Skeletal muscle cell (primary cell): ENCODE measurements at places on chromosomes 2 and 18.

- DNase-seq = no peak
Observed at GRCh38 chr2:242040681-242041080, 171.2 kb downstream of the RTP5 start.

- DNase-seq = peak; percentile 36
Observed at GRCh38 chr2:45889053-45889452, 237.6 kb downstream of the PRKCE start.

- no peak for DNase-seq
Observed at GRCh38 chr2:190840569-190841172, 40.0 kb upstream of the GLS start.

DNA sequence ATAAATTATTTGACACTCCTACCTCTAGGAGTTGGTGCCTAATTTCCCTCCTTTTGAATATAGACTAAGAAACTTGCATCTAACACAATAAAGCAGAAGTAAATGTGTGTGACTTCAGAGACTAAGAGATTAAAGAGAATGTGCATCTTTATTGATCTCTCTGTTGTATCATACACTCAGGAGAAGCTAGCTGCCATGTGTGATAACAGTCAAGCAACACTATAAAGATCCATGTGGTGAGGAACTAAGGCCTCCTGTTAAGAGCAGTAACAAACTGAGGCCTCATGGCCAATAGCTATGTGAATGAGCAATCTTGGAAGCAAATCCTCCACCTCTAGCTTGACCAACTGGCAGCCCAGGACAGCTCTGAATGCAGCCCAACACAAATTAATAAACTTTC lies 3.4 kb downstream of the FANCL start:
- DNase-seq = no peak

DNA sequence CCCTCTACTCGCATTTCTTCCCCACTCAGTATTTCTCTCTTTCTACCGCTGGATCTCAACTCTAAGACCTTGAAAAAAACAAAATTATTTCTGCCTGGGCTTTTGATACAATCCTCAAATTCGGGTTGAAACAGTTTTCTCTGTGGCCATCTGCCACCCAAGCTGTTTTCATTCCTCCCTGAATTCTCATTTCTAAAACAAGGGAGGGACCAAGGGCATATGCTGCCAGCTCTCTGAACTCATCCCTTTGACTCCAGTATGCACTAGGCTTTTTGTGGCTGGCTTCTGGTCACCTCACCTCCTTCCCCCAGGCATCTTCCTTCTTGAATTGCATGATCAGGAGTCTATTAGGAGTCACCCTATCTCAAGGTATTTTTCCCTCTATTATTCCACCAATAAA lies 49.5 kb downstream of the CCDC148 start:
- DNase-seq = no peak

GRCh38 chr2:182831921-182832320 lies 34.5 kb downstream of the FRZB start:
- DNase-seq = no peak

GRCh38 chr2:72144632-72145288 lies 2.9 kb downstream of the CYP26B1 start:
- DNase-seq = no peak

GRCh38 chr2:210309548-210310233 lies 5.3 kb downstream of the MYL1 start:
- DNase-seq = no peak

DNA sequence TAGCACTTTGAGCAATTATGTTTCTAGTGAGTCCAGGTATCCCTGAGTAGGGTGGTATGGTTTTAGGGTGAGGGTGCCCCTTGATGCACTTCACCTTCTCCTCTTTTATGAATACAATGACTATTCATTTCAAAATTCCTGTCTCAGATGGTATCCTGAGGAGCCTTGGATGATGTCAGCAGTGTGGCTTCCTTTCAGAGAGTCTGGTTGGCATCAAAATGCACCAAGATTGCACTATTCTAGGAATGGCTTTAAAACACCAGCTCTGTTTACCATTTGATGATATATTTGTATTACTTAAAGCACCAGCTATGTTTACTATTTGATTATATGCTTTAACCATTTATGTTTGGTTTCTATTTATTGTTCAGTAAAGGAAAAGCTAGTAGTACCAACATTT lies 141.0 kb downstream of the FMNL2 start:
- DNase-seq = no peak

GRCh38 chr18:3454365-3455089 lies 4.6 kb downstream of the TGIF1 start:
- DNase-seq = no peak

- DNase-seq = no peak
Observed at GRCh38 chr2:156164091-156164720, 168.3 kb downstream of the NR4A2 start.

GRCh38 chr2:237540823-237541222 lies 25.6 kb upstream of the PRLH start:
- DNase-seq = peak; percentile 14

- no peak for DNase-seq
Observed at GRCh38 chr2:13515254-13515653, 798.5 kb downstream of the TRIB2 start.

DNA sequence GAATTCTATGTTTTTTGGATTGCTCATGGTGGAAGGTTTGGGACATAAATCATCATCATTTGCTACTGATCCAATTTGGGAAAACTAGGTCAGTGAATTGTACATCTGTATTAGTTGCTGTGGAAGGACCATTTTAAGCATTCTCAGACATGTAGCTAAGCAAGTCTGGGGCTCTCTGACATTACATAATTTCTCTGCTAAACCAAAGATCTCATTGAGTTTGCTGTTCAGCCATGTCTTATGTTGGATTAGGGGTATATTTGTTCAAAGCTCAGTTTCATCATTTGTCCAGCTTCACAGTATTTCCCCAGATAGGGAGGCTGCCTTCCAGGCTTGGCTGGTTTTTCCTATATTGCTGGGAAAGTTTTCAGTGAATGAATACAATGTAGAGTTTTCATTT lies 399.7 kb downstream of the MTX2 start:
- no peak for DNase-seq
